GM12864 (cell line): ENCODE measurements at places on chromosomes 5 and 9.

DNA sequence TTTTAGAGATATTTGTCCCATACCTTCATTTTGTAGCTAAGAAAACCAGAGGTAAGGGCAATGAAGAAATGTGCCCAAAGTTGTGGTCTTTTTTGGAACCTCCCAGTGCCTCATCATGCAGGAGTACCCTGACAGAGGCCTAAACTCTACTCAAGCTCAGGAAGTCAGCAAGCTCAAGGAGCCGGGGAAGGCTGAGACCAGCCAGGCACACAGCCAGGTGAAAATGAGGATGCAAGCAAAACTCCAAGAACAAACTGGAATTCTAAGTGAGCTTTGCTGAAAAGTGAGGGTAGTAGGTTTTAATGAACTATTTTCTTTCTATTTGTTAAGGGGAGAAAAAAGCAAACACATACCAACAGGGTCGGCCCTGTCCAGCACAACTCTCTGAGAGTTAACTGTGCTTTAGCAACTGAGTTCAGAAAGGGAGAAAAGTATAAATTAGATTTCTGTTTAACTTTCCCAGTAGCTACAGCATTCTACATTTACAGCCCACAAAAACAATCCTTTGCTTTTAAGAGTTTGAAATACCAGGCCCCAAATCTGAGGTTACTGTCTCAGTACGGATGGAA is 146.4 kb downstream of the GNAQ start:
- DNase-seq: no peak

GRCh38 chr5:97009212-97009898 is 73.5 kb downstream of the LNPEP start:
- peak; percentile 26 for DNase-seq

GRCh38 chr5:135578305-135578684 is 496 bp downstream of the CXCL14 start:
- no peak for DNase-seq

- DNase-seq: no peak
Observed at GRCh38 chr9:117435630-117436261, 20.9 kb upstream of the ASTN2 start.

GRCh38 chr5:142145106-142145900 is 36.7 kb downstream of the NDFIP1 start:
- peak; percentile 25 for DNase-seq

DNA sequence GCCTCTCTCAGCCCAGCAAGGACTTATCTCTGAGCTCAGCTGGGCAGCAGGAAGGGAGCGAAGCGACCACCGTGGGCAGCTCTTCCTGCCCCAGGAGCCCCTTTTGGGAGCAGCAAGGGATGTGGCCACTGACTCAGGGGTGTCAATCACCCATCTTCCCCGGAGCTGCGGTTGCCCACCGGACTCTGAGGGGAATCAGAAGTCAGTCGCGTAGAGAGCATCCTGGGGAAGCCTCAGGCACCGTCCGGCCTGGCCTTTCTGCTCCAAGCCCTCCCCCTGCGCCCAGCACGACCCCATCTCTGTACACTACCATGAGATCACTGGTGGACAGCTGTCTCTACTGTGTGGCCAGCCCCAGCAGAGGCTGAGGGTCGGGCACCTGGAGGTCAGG is 24.6 kb downstream of the GFI1B start:
- no peak for DNase-seq

DNA sequence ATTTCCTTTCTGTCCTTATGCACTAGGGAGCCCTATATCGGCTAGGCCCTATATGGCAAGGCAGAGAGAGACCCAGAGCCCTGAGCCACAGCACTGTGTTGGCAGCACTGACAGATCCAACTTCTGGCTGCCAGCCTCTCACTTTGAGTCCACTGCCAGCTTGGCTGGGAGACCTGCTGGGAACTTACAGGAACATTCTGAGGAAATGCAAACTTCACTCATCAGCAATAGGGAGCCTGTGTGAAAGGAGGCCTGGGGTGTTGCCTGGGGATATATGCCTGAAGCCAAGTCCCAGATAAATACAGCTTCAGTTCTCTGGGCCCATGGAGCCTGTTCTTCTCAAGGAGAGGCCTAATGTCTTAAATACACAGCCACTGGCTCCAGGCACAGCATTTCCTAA is 78.0 kb downstream of the ADRB2 start:
- no peak for DNase-seq

GRCh38 chr5:131147258-131147657 is 17.8 kb downstream of the HINT1 start:
- no peak for DNase-seq

GRCh38 chr9:128081056-128081455 is 13.0 kb downstream of the SLC25A25 start:
- no peak for DNase-seq

DNA sequence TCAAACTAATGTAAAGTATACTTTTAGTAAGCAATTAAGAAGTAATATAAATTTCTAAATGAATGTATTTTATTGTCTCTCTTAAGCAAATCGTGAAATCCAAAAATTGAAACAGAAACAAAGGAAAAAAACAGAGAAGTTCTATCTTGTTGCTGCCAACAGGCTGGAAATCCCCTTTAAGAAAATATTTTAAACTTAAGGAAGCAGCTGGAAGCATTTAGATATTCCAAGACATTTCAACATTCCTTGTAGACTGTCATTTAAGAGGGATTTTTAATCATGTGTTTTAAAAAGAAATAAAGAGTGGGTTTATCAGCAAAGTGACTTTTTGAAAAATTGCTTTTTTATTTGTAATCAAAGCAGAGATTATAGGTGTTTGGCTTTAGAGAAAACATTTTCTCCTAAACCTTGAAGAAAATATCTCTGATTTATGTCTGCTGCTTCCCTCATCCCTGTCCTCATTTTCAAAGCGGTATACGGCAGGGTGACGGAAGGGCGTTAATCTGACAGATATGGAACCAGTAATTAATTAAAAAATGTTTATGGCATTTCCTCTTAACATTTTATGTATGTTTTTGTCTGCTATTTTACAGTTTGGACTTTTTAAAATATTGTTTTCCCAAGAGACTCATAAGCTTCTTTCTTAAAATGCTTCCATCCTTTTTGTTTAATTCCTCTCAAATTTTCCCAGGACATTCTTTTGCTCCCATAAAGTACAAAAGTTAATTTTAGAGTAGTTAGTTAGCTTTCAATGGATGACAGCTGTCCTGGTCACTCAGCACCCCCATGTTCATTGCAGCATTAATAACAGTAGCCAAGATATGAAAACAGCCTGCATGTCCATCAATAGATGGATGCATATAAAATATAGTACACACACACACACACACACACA is 245.6 kb downstream of the LURAP1L start:
- DNase-seq: no peak

GRCh38 chr5:179678223-179679013 is 2.4 kb downstream of the CBY3 start:
- DNase-seq: peak; percentile 89

DNA sequence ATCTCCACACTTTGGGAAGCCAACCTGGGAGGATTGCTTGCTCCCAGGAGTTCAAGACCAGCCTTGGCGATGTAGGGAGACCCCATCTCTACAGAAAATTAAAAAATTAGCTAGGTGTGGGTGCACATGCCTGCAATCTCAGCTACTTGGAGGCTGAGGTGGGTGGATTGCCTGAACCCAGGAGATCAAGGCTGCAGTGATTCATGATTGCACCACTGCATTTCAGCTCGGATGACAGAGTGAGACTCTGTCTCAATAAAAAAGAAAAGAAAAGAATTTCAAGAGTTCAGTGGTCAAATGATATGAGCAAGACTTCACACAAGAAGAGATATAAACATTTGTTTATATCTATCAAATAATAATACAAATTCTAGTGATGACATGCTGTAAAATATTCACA is 23.0 kb upstream of the MTAP start:
- no peak for DNase-seq

- DNase-seq: no peak
Observed at GRCh38 chr9:84121991-84122523, 141.5 kb downstream of the RMI1 start.

DNA sequence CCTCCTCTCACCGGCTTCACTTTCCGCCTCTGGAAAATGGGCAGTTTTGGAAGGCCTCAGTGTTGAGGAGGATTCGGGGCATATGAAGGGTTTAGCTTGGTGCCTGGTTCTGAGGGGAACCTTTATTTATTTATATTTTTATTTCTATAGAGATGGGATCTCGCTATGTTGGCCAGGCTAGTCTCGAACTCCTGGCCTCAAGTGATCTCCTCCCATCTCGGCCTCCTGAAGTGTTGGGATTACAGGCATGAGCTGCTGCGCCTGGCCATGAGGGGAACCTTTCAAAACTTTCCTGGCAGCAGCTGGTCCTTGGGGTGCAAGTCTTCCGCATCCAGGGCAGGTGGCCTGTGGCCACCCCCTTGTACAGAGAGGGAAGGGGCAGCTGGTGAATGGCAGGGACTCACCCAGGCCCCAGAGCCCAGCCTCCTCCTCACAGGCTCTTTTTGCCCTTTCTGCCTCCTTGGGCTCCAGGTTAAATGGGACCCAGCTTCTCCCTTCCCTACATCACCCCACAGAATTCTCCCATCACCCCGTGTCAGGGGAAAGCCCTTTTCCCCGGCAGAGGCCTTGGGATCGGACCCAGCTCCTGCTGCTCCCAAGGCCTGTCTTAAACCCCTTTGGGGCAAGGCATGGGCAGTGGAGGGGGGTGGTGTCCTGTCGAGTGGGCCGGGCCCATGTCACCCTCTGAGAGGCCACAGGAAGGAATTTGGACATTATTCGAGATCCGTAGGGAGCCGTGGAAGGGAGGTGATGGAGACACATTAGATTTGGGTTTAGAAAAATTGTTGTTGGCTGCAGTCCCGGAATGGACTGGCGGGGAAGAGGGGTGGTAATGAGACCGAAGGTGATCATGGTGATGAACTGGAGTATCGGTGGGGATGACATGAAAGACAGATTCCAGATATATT is 5.9 kb downstream of the NCS1 start:
- DNase-seq: no peak

GRCh38 chr5:73706963-73707362 is 81.0 kb downstream of the ARHGEF28 start:
- DNase-seq: no peak

GRCh38 chr5:17330386-17330785 is 113.0 kb downstream of the BASP1 start:
- DNase-seq: no peak

DNA sequence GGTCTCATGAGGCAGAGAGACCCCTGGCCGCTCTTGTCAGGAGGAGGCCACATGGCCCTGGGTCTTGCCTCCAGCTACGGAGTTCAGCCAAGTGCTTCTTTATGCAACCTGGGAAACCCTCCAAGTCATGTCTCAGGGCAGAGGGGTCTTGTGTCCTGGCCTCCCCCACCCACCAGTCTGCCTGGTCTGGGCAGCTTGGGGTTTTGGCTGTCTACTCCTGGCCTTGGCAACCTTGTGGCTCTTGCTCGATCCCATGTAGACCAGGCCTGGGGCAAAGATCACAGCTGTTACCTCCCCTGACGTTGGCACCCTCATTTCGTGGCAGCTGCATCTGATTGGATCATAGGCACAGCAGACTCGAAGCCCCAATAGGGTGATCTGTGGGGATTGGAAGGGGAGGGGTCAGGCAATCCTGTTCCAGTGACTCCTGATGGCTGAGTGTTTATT is 28.4 kb downstream of the JADE2 start:
- DNase-seq: no peak

DNA sequence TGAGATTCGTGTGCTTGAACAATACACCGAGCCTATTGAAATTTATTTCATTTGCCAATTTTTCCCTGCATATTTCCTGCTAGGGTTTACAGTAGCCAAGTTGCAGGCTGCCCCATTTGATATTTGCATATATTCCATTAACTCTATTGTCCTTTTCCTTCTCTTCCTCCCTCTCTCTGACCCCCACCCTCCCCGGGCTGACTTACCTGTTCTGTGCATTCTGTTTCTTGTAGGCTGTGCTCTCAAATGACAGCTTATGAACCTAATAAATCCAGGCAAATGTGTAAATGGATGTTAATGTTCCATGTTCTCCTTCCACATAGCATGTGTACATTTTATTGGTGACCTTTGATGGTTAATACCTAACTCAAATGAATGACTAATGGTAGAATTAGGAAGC is 1169.2 kb upstream of the WWC1 start:
- no peak for DNase-seq

DNA sequence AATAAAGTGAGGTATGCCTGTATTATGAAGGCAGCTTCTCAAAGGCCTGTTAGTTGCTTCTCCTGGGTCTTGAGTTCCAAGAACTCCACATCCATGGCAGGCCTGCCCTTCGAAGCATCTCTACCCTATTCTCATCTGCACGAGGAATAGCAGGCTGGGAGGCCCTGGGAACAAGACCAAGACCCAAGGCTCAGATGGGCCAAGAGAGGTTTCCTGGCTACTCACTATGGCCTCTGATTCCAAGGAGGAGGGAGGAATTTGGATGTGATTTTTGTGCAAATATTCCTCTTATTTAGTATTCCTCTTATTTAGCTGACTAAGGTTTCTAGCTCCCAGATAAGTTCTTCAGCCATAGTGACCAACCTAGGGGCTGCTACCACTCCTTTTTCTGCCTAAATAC is 151.3 kb downstream of the SAXO1 start:
- DNase-seq: no peak

DNA sequence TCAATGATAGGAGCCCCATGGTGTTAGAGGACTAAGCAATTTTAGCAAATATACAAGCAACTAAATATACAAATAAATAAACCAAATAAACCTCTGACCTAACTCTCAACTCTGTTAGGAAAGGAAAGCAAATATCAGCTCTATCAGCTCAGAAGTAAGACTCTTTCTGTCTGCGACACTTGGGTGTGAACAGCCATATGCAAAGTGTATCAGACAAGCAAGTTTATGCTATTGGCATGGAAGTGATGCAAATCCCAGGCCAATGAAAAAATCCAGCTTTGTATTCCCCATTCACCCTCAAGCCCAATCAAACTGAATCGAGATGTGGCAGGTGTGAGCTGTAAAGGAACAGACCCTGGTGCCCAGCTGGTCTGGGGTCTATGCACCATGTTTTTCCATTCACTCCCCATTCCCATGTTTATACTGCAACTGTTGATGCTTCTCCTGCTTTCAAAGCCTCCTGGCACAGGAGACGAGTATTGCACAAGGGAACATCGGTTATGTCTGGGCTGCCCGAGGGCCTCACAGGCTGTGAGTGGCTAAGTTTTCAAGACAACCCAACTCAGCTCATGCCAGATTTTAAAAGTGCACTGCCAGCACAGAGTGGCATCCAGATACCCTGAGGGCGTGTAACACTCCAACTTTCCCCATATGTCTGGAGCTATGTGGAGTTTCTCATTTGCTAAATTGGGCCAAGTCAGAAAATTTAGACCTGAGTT is 73.1 kb downstream of the FEM1C start:
- DNase-seq: no peak

GRCh38 chr5:134539732-134540131 is 14.3 kb downstream of the JADE2 start:
- DNase-seq: no peak

GRCh38 chr9:113932906-113933584 is 56.9 kb downstream of the ZNF618 start:
- no peak for DNase-seq
